ENCODE measurements at places on chromosomes 6 and 20. TPM values are rescaled to one million over a fixed set of nuclear protein-coding genes. Genes with fewer than 3 reads are reported as not detected.

GRCh38 chr6:149293244-149293643 lies 24.3 kb upstream of the TAB2 start:
- no peak for DNase-seq

- peak; percentile 16 for DNase-seq
Measured at GRCh38 chr6:13846841-13847240, 32.5 kb upstream of the MCUR1 start.

- no peak for DNase-seq
Measured at GRCh38 chr6:146857980-146858347, 259.2 kb downstream of the ADGB start.

DNA sequence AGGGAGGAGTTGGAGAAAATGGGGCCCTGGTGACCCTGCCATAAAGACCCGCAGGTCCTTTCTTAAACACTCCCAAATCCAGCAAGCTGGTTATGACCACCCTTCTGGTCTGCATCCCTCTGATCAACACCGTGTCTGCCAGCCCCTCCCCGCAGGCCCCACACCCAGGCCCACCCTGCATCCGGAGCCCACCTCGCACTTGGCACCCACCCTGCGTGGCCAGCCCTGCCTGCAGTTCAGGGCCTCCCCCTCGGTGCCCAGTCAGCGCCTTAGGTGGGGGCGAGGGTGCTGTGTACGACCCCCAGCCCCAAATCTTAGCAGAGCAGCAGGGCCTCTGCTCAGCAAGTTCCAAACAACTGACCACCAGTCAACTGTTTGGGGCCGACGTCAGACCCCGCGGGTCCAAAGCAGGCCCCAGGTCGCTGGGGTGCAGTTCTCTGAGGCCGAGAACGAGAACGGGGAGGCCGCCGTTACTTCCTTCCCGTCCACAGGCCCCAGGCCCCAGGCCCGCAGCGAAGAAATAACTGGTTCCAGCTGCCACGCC lies 1.2 kb downstream of the ACSS1 start:
- DNase-seq = no peak

The RIPPLY2 gene
- total RNA-seq = not detected

Data from HT1080 (cell line).